ENCODE measurements at places on chromosomes 2 and 18. TPM values are rescaled to one million over a fixed set of nuclear protein-coding genes. Genes with fewer than 3 reads are reported as not detected.

- no peak for DNase-seq
Observed at GRCh38 chr18:2121224-2121623, 450.1 kb downstream of the METTL4 start.

AFF3 gene
- total RNA-seq, result 56.7 TPM

- DNase-seq, result no peak
Observed at GRCh38 chr2:73243884-73244570, 9.9 kb downstream of the CCT7 start.

GRCh38 chr2:15766303-15766861, 174.0 kb upstream of the MYCN start:
- no peak for DNase-seq

GPR45 gene
- total RNA-seq, result 0.82 TPM

PDE11A gene
- total RNA-seq, result 1.2 TPM

GRCh38 chr18:44411976-44412375, 268.7 kb upstream of the SETBP1 start:
- DNase-seq, result no peak

- DNase-seq, result no peak
Observed at GRCh38 chr2:223238301-223238700, 186.3 kb downstream of the KCNE4 start.

DNA sequence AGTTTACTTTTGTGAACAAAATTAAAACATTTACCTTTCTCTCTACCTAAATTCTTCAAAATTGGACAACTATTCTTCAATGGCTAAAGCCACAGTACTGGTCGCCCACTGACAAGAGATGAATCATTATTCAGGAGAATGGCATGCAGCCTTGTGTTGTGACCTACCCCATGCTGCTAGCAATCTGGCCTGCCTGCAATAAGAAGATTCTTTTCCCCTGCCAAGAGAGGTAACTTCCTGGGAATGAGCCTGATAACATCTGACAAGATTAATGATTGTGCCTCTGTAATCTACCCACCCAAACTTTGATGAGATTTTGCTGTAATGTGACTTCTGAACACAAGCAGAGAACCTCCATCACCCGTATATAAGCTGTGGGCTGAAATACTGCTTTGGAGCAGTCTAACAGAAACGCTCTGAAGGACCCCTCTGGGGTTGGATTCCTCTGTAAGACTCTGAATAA, 47.0 kb upstream of the ST3GAL5 start:
- no peak for DNase-seq

DNA sequence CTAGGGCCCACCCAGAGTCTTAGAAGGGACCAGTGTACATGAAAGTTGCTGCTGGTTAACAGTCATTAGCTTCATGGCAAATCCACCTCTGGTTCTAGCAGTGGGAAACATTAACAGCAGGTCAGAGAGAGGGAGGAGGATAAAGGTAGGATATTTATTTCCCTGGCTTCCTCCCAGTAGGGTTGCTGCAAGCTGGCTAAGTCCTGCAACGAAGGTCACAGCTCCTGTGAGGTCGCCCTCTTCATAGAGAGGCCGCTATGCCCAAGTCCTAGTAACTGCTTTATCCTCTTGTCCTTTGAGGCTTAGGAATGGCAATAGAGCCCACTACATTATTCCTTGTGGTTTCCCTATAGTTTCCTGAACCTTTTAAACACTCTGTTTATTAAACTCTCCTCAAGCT, 84.0 kb upstream of the ACSL3 start:
- DNase-seq, result no peak

CPLX4 gene
- total RNA-seq, result not detected

GRCh38 chr2:8573234-8573941, 108.5 kb upstream of the ID2 start:
- DNase-seq, result no peak

DNA sequence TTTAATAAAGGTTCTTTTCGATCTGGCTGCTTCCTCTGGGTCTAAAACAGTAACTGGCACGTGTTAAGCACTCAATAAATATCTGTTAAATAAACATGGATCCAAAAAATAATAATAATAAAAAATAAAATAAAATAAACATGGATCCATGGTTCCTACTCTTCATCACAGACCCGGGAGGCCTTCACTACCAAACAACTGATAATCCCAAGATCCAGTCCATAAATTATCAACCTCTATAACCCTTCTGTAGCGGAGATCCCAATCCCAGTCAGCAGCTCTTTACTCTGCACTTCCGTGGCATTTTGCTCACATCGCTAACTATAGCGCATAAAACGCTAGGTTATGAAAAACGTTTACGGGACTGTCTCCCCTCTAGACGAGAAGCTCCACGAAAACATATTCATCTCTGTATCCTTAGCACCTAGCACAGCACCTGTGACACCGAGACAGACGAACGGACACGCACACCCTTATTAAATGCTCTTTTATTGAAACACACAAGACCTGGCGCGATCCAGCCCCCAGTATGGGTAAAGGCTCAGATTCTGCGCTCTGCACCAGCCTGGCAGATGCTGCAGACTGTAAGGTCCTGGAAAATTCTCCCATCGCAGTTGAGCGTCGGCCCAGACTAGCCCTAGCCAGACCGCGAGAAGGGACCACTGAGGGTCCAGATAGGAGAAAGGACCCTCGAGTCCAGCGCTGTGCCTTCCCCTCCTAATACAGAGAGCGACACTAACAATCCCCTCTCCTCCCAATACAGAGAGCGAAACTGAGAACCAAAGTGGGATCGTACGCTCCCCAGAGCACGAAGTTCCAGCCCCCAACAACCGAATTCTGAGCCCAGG, 770 bp downstream of the NBAS start:
- DNase-seq, result peak; percentile 15

DNA sequence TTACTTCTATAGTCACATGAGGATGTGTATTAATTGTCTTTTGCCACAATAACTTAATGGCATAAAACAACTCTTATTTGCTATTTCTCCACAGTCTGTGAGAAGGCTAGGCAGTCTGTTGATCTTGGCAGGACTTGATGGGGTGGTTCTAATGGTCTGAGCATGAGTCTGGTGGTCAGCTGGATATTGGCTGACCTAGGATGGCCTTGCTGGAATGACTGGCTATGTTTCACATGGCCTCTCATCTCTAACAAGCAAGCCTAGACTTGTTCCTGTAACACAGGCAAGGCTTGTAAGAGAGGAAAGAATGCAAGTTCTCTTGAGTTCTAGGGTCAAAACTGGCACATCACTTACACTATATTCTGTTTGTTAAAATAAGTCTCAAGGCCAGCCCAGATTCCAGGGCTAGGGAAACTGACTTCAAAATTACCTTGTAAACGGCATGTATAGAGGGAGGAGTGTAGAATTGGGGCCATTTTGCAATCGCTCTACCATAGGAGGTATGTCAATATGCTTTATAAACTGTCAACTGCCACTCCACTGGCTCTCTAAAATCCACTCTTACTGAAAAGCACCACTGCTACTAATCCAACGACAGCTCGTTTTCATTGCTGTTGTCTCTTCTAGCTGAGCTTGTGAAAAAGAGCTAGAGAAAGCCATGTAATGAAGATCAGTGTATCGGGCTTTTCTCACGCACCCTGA, 325.0 kb upstream of the PKDCC start:
- no peak for DNase-seq

DNA sequence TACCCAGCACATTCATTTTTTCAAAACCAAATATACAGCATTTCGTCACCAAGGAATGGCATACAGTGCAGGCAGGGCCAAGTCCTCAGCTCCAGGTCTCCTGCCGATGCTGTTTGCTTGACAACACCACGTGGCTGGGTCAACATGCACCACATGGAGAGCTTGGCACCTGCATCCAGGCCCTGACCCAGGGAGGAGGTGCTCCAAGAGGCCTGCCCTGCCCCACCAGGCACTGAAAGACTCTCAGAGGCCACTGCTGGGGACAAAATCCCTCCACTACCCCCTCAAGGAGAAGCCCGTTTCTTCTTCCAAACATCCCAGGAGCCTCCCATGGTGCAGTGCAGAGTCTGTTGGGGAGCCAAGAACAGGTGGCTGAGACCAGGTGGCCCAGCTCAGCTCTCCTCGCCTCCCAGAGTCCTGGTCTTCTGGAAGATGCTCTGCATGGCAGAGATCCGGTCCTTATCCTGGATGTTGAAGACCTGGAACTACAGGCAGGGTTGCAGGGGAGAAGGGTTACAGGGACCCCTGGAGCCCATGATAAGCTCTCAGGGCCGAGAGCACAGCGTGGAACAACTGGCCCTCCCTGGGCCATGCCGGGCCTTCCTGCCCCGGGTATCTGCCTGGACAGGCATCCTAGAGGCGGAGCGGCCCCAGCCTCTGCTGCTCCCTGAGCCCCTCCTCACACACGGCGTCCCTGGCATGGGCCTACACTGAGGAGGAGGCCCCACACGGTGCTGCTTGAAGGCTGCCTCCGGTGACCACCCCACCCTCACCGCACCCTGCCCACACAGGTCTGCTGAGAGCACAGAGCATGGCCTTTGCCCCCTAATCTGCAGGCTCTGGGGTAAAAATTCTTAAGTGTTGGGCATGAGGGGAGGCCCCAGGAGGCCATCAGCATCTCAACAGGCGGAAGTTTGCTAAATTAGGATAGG, 9.0 kb downstream of the MAB21L4 start:
- DNase-seq, result no peak

GRCh38 chr2:221423210-221423804, 148.8 kb downstream of the EPHA4 start:
- DNase-seq, result no peak

CABYR gene
- 24.1 TPM for total RNA-seq

- DNase-seq, result no peak
Observed at GRCh38 chr18:71986351-71987050, 557.6 kb downstream of the CBLN2 start.

PREB gene
- total RNA-seq, result 20.8 TPM

PRSS56 gene
- total RNA-seq, result under 0.01 TPM

G6PC2 gene
- not detected for total RNA-seq

DNA sequence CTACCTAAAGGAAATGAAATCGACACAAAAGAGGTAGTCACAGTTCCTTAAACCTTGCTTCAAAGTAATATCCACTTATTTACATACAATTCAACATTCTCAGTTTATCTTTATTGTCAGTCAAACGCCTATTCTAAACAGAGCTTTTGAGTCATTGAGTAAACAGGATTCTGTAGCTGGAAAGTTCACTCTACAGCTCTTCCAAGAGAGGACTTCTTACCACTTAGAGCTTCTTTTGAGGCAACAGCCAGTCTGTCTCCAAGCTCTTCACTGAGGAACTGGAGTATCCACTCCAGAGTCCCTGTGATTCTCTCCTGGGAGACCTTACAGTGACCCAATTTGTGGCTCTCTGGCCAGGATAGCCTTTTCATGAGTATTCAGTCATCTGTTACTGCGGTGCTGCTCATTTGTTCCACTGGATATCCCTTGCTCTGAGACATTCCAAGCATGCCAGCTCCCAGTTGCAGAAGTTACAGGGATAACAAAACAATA, 210.9 kb upstream of the OSR1 start:
- no peak for DNase-seq

CHRNA1 gene
- total RNA-seq, result not detected

DNA sequence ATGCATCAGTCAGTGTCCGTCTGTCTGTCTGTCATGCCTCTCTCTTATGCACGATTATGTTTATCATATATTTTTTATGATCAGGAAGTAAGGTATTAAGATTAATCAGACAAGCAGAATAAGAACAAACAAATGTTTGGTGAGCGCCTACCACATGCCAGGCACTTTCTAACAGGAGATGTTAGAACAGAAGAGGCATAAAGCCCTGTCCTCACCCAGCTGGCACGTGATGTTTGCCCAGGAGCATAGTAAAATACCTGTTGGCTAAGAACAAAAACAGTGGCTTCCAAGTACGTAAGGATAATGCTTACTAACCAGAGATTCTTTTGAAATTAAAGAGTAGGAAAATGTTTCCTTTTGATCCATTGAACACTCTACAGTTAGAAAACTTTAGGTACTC, 380.2 kb upstream of the RAB12 start:
- no peak for DNase-seq

- DNase-seq, result peak; percentile 54
Observed at GRCh38 chr18:74457043-74457724, at the start of gene DIPK1C. Gene DIPK1C, minus strand, starts transcription at chr18:74457308. Its CDS starts 49 bp downstream, at chr18:74457259.

CRIM1 gene
- 97.8 TPM for total RNA-seq

EN1 gene
- not detected for total RNA-seq

DNA sequence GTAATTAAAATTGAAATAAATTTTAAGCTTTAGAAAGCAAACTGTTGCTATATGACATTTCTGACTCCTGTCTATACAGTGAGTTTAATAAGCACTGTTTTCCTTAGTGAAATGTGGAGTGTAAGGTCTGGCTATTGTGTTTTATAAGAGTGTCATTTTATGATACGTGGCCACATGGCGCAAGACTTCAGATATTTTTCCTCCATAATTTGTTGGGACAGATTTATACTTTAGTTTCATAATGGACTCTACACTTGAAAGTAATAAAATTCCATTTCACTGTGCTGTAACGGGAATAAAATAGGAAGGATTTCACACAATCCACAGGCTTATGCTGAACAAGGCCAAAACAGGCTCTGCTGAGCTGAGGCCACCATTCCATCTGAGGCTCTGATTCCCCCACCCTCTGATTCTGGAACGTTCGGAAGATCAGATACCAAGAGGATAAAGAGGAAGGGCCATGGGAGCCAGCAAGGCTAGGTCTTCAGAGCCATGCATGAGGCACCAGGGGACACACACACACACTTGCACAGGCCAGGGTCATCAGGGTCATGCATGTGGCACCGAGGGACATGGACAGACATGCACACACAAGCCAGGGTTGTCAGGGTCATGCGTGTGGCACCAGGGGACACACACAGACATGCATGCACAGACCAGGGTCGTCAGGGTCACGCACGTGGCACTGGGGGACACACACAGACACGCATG, 35.6 kb downstream of the HDAC4 start:
- no peak for DNase-seq

SIX2 gene
- 0.41 TPM for total RNA-seq

PSTPIP2 gene
- 0.41 TPM for total RNA-seq

- DNase-seq, result no peak
Observed at GRCh38 chr2:44364604-44365003, 2.9 kb downstream of the CAMKMT start.

SCYGR4 gene
- total RNA-seq, result not detected

DNA sequence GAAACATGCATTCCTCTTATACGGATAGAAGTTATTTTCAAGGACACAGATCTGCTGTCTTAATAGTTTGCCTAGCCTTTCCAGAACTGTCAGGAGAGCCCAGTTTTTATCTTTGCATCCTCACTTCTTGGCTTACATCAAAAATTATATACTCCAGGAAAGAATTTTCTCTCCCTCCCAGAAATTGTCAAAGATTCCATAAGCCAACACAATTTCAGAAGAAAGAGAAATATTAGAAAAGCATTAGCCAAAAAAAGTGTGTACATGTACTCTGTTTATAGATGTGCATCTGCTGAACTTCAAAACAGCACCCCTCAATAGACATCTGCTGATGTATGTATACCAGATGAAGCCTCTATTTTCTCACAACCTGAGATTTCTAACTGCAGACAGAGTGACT, 210.4 kb downstream of the METTL4 start:
- DNase-seq, result no peak

GRCh38 chr2:153917570-153917969, 45.8 kb downstream of the GALNT13 start:
- no peak for DNase-seq

All from frontal cortex (tissue), 4 donors.